ENCODE measurements at places on chromosomes 11 and 22.

DNA sequence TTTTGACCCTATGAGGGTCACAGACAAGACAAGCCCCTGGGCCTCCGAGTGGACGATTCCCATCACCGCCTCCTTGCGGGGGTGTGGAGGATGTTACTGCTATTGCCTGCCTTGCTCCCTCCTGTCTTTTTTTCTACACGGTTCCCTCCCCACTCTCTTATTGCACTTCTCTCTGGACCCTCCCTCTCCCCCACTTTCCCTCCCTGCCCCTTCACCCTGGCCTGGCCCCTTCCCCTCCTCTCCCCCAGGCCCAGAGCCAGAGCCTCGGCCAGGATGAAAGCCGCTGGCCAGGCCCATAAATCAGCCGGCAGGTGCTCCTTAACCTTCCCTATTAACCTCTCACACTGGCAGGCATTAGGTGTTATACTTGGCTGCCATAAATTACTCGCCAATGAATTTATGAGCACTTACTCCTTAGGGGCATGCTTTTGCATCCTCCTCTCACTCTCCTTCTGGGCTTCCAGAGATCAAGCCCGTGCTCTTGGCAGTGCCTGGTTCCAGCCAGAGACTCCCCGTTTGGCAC lies 18.3 kb upstream of the ALX4 start:
- DNase-seq, result no peak

DNA sequence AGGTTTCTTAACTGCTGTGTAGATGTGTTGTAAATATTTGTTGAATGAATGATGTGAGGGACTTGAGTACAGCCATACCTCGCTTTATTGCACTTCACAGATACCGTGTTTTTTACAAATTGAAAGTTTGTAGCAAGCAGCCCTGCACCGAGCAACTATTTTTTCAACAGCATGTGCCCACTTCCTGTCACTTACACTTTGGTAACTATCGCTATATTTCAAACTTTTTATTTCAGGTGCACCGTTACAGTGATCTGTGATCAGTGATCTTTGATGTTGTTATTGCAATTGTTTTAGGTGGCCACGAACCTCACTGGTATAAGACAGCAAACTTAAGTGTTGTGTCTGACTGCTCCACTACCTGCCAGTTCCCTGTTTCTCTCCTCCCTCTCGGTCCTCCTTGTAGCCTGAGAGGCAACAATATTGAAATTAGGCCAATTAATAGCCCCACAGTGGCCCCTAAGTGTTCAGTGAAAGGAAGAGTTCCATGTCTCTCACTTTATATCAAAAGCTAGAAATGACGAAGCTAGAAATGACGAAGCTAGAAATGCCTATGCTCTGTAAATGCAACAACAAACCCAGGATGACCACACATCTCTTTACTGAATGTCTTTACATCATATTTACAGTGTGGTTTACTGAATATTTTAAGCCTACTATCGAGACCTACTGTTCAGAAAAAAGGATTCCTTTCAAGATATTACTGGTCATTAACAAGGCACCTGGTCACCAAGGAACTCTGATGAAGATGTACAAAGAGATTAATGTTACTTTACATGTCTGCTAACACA lies 1.0 kb downstream of the SFI1 start:
- no peak for DNase-seq

GRCh38 chr11:10476342-10476741 lies 21.3 kb downstream of the AMPD3 start:
- no peak for DNase-seq

GRCh38 chr11:63832336-63832735 lies 6.6 kb upstream of the MARK2 start:
- DNase-seq, result no peak

- no peak for DNase-seq
Observed at GRCh38 chr11:70365544-70365927, 32.8 kb upstream of the CTTN start.

Measured in astrocyte of the spinal cord (primary cell).